Stimulated activated CD8-positive, alpha-beta memory T cell treated with anti-CD3 and anti-CD28 coated beads, Interleukin-12 subunit alpha, Interleukin-12 subunit beta, amount 100 ng/mL, for 1 hour (primary cell): ENCODE measurements at places on chromosomes 2 and 18.

- no peak for DNase-seq
Observed at GRCh38 chr2:105748566-105748965, 3.9 kb downstream of the NCK2 start.

DNA sequence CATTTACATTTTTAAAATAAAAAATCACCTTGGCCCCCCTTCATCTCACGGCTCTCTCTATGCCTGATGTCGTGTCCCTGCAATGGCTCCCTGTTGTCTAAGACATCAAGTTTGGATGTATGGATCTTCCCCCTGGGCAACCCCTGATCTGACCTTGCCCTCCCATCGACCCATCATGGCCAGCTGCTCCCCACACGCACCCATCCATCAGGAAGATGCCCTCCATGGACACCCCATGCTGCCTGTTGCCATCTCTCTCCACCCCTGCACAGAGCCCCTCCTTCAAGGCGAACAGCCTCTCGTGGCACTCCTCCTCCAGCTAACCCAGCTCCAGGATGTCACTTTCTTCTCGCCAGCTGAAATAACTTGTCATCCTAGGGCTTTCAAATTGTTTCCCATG lies 59.5 kb downstream of the DPYSL5 start:
- no peak for DNase-seq

DNA sequence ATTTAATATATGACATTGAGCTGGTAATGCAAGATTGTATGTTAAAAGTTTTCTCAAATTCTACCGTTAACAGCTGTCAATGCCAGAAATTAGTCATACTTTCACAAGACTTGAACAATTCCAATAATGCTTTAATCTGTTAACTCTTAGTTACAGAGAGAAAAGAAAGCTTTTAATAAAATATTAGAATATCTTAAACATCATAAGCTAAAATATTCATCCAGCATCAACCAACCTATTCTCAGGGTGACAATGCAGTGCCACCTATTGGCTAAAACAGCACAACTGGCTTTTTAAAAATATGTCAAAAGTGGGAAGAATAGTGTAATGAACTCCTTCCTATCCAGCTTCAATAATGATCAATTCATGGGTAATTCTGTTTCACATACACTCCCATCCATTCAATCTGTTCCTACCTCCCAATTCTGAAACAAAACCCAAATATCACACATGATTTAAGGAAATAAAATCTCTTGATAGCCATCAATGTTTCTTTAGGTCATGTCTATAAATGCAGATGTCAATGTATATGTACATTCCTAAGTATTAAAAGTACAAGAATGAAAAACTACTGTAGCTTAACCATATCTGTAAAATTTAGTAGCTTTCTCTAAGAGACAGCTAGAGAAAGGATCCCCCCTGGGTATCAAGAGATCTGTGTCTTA lies 79.8 kb upstream of the CCDC141 start:
- no peak for DNase-seq

DNA sequence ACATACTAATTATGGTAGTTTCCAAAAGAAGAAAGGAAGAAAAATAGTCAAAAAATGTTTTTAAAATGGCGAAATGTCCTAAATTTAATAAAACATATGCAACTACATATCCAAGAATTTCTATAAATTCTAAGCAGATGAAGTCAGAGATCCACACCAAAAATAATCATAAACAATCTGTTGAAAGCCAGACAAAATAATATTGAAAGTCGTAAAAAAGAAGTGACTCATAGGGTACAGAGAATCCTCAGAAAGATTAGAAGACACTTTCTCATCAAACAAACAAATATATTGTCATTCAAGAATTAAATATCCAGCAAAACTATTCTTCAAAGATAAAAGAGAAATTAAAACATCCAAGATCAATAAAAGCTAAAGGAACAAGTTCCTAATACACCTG lies 281.4 kb upstream of the ZNF804A start:
- DNase-seq: no peak

DNA sequence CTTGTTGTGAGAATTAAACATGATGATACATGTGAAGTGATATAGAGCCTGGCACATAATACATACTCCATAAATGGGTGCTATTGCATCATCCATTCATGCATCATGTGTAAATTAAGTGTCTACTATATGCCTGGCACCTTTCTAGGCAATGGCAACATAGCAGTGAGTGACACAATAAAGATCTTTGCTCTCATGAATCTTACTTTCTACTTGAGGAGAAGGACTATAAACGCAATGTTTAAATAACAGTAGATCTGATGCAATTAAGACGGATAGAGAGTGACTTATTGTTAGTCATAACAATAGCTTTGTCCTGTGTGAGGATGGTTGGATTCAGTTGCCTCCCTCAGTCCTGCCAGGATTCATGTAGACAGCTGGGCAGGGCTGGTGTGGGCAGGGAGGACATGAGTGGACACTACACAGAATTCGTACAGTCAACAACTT lies 88.4 kb upstream of the NPAS2 start:
- DNase-seq: no peak

DNA sequence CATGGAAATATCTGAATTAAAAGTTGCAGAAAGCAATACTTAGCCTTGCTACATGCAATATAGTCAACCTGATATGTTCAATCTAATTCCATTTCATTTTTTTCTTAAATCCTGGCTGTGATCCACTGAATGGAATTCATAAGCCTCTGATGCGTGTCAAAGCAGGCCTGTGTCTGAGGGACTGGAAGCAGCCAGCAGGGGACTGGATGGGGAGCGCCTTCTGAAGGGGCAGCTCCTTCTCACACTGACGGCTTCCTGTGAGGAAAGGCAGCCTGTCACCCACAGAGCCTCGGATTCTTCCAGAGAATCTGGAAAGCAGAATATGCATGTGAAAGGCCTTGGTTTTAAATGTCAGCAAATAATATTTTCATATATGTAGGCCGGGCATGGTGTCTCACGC lies 73.5 kb downstream of the KCNF1 start:
- DNase-seq: no peak

DNA sequence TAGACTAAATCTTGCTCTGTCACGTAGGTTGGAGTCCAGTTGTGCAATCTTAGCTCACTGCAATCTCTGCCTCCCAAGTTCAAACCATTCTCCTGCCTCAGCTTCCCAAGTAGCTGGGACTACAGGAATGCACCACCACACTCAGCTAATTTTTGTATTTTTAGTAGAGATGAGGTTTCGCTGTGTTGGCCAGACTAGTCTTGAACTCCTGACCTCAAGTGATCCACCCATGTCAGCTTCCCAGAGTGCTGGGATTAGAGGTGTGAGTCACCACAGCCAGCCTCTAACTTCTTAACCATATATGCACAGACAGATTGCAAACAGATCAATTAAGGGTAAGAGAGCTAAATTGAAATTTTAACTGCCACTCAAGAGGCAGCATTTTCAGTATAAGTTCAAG lies 22.1 kb upstream of the CNGA3 start:
- DNase-seq: no peak

GRCh38 chr2:102106133-102106556 lies 36.4 kb upstream of the IL1R1 start:
- no peak for DNase-seq

DNA sequence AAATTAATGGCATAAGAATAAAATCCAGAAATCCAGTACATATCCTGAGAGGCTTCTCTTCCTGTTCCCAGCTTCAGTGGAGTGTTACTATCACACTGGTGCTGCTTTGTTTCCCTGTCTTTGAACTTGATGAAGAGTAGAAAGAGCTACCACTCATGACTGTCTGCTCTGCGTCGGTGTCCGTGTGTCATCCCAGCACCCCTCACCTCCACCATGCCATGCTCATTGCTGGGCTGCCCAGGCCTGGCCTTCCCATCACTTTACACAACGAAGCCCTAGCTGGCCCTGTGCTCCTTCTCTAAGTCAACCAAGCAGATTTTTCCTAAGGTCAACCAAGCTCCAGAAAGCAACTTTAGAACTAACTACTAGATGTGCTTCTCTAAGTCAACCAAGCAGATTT lies 215.4 kb downstream of the DOK6 start:
- DNase-seq: no peak

GRCh38 chr2:119723186-119723585 lies 36.5 kb upstream of the PTPN4 start:
- DNase-seq: no peak
